Activated CD4-positive, alpha-beta T cell treated with anti-CD3 and anti-CD28 coated beads for 1 hour (primary cell): ENCODE measurements at places on chromosomes 5 and 9.

DNA sequence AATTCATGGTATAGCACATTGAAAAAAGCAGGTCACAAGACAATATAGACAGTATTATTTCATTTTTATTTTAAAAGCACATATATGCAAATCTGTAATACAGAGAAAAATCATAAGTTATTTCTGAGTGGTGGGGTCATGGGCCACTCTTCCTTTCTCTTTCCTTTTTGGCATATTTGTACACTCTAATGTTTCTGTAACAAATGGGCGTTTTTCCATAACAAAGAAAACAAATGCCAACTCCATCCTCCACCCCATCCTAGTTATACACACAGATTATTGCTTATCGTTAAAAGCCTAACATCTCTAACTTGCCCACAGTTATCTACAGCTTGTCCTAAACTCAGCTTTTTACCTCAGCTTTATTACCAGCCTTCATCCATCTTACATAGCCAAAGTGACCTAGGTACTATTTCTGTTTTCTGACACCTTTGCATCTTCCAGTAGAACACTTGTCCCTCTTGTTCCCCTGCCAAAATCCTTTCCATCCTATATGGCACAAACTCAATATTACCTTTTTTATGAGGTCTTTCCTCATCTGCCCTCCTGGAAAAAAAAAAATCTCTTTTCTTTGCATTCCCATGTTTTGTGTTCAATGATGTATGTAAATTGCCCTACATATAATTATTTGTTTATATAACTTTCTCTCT lies 4.1 kb downstream of the KIAA0825 start:
- no peak for DNase-seq

DNA sequence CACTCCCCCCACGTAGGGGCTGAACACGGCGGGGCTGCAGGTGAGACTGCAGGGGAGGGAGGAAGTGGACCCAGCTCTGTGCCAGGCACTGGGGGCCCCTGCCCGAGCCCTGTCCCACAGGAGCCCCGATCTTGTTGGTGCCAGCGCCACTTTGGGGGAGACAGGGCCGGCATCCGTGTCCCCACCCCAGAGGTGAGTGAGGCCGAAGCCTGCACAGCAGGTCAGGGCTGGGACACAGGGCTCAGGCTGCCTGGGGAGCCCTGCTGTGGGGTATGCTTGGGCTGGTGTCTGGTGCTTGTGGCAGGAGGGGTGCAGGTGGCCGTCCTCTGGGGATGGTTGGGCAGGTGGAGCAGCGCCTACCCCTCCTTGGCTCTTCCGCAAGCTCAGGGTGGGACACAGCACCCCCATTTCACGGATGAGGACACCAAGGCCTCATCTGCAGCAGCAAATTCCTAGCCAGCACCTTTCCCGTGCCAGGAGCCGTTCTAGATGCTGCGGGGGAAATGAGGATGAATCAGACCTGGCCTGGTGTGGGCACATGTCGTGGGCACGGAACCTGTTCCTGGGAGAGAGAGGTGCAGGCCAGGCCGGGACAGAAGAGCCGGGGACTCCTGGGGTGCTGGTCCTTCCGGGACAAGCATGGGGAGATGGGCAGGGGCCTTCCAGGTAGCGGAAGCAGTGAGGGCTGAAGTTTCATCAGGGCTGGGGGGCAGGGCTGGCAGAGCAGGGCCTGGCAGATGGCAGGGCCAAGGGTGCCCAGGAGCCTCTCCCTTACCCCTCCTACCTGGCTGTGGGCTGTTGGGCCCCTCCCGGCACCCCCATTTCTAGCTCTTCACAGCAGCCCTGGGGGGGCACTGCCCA lies 35.2 kb downstream of the KCNT1 start:
- DNase-seq, result no peak

DNA sequence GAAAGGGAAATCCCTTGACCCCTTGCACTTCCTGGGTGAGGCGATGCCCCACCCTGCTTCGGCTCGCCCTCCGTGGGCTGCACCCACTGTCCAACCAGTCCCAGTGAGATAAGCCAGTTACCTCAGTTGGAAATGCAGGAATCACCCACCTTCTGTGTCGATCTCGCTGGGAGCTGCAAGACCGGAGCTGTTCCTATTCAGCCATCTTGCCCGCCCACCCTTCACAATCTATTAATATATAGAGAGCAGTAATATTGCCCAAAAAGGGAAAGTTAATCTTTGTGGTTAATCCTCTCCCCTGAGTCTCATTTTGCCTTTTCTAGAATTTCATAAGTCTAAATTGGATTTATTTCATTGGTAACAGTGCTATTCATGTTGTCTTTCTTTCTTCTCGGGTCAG lies 16.4 kb downstream of the SRD5A1 start:
- DNase-seq, result no peak

DNA sequence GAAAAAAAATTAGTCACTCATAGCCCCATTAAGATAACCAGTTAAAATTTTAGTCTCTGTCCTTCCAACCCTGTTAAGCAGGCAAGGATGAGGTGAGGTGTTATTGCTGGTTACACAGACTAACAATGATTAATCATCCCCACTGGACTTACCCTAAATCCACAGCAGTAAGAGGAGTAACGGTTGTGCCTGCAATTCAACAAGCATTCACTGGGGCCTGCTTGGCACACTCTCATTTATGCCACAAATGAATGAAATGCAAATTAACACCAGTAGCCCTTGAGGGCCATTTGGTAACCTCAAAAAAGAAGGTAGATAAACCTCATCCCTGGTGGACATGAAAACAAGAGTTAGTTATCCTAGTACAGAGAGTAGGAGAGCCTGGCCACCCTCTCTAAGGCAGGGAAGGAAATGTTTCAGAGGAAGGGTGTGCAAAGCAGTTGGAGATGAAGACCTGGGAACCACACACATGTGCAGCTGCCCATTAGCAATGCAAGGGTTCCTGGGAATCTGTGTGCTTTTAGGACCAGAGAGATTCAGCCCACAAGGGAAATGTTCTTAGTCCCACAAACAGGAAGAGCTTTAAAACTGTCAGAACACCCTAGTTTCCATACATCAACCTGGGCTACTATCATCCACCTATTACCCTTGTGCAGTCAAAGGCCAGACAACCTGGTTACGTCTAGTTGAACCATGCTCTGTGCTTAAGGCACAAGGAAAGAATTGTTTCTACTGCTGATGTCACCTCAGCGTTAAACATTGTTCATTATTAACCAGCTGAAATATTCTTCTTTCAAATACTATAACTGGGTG lies 7.7 kb downstream of the LHFPL2 start:
- no peak for DNase-seq

DNA sequence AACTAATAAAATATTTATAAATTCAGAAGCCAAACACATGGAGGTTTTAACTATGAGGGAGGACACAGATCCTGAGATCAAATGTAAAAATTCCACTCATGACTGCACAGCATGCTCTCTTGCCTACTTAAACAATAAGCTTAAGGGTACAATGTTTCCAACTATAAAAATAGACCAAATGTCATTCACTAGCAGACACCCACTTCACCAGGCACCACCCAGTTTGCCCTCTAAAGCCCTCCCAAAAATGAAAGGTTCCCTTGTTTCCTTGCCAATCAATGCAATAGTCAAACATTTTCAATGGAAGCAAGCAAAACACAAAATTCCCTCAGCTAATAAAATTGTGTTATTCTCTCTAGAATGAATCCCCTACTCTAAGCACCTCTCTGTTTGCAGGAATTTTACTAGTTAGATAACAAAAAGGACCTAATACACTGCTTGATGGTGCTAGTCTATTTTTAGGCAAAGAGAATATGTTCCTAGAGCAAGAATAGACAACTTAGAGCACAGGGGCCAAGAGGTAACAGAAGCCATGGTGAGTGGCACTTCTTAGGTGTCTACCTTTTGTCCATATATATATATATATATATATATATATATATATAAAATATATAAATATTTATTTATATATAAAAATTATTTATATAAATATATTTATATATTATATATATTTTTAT lies 135.3 kb downstream of the HOMER1 start:
- DNase-seq, result no peak

GRCh38 chr9:83029531-83030137 lies 33.3 kb downstream of the RASEF start:
- DNase-seq, result no peak

DNA sequence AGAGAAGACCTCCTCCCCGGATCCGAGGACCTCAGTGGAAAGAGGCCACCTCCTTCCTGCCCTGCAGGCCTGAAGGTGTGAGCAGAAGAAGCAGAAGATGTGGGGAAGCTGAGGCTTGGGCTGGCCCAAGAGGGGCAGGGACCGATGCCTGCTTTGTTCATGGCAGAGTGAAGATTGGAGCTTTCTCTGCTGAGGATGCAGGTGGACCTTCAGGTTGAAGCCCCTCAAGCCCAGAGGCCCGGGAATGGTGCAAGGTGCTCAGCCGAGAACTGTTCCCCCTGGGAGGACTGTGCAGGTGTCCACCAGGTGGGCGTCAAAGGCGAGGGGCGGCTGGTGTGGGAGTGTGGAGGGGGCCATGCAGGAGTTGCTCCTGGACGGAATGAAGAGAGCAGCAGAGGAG lies 277.9 kb upstream of the IRX2 start:
- DNase-seq, result no peak

GRCh38 chr5:139190125-139190524 lies 8.0 kb downstream of the SIL1 start:
- DNase-seq, result no peak

DNA sequence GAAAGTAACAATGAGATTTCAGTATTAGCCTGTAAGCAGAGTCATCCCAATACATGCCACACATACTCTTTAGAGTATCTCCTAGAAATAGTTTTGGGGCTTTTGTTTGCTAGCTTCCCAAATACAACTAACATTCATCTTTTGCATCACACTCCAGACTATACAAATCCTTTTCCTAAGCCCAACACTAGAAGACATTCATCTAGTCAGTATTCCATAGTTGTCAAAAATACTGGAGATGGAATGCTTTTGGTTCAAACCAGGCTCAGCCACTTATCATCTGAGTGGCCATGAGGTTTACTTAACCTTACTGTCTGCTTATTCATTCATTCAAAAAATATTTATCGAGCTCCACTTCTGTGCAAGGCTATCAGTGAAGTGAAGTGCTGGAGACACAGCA lies 205.1 kb upstream of the SGCD start:
- no peak for DNase-seq

DNA sequence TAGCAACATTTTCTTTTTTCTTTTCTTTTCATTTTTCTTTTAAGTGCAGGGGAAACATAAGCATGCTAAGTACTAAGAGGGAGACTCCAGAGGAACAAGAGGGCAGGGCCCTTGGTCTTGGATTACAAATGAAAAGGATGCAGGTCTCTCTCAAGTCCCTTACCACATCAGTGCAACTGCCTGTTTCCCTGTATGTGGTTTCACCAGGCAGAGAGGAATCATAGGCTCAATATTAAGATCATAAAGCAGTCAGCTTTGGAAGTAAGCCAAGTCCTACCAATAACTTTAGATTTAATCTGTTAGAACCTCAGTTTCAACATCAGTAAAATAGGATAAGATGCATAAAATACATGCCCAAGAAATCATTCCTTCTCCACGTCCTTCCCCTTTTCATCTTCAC lies 422.7 kb upstream of the PAPPA start:
- no peak for DNase-seq

- DNase-seq, result no peak
These were observed 276.0 kb upstream of the DAP start for GRCh38 chr5:11037080-11037479.

DNA sequence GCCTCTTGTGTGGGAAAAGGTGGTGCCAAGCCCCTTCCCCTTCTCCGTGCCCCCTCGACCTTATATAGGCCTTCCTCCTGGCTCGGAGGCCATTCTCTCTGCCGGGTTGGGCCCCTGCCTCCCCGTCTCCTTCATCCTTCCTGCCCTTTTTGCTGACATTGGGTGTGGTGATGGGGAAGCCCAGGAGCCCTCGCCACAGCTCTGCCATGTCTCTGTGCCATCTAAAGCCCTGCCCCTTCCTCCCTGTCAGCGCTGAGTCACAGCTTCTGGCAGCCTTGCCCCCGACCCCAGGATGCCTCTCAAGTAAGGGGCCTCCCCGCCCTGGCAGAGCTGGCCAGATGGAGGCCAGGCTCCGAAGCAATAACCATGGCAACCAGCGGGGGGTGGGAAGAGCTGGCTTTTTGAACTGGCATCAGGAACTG lies 30.4 kb downstream of the JADE2 start:
- DNase-seq, result peak; percentile 66

DNA sequence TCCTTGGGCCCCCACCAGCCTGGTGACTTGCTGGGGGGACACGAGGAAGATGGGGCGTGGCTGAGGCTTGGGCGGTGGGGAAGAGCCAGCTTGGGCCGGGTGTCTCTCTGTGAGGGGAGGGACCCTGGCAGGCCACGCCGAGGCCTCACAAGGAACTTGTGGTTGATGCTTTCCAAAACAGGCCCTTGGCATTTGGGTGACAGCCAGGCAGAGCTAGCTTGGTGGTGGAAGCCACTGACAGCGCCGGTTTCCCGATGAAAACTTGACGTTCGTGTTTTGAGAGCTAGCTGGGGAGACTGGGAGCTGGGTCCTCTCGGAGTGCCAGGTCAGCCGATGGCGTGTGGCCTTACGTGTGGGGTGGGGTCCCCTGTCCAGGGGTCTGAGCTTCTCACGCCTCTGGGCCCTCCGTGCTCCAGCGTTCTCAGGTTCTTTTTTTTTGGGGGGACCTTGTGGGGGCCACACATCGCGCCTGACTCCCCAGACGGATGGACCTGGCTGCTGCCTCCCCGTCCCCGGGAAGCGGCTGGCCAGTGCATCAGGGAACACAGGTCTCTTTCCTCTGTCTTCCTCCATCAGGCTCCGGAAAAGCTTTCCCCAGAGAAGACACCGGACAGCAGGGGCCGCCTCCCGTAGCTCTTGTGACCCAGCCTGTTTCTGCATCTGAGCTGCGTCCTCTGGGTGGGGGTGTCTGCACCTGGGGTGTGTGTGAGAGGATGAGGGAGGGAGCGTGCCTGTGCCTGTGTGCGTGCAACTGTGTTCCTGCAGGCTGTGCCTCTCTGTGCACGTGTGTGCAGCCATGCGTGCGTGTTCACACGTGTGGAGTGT lies 129.3 kb upstream of the LPCAT1 start:
- no peak for DNase-seq

DNA sequence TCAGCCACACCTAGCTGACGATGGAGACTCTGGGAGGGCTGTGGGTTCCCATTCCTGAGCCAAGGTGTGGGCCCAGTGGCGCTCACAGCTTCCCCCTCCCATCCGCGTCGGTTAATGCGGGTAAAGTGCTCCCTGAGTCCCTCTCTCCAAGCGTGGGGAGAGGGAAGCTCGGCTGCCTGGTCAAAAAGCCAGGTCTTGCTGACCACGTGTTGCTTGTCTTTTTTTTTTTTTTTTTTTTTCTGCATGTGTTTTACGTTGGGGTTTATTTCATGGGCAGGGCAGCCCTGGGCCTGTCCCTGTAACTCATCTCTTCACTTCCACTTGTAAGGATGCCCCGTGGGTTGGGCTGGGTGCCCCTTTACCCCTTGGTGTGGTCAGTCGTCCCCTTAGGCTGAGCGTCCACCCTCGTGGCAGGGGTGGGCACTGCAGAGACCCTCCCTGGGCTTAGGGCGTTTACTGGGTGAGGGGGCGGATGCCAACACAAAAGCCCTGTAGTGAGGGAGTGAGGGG lies 11.9 kb downstream of the NKD2 start:
- DNase-seq, result no peak

- no peak for DNase-seq
These were observed 42.1 kb upstream of the SMIM23 start for GRCh38 chr5:171743436-171744076.

- no peak for DNase-seq
These were observed 67.1 kb downstream of the GRAMD2B start for GRCh38 chr5:126490167-126490940.

GRCh38 chr9:131585375-131585774 lies 40.1 kb downstream of the PRRT1B start:
- no peak for DNase-seq
